ENCODE measurements at places on chromosomes 4 and X.

GRCh38 chr4:156665780-156666366 lies 305.7 kb downstream of the PDGFC start:
- no peak for DNase-seq

GRCh38 chrX:147962476-147962875 lies 18.7 kb upstream of the FMR1NB start:
- no peak for DNase-seq

DNA sequence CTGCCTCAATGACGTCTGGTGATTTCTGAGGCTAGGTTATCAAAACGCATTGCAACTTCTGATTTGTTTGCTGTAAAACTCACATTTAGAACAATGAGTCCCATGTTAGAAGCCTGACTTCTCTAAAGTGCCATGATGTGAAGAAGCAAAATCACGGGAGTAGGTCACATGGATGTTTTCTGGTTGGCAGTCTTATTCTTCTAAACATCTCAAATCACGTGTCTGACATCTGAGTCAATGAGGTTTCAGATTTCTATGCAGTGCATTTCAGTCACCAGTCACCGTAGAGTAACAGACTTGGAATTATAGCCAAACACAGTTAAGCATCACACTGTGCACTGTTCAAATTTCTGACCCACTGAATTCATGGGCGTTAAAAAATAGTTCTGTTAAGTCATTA lies 482.1 kb downstream of the TMA16 start:
- DNase-seq: no peak

DNA sequence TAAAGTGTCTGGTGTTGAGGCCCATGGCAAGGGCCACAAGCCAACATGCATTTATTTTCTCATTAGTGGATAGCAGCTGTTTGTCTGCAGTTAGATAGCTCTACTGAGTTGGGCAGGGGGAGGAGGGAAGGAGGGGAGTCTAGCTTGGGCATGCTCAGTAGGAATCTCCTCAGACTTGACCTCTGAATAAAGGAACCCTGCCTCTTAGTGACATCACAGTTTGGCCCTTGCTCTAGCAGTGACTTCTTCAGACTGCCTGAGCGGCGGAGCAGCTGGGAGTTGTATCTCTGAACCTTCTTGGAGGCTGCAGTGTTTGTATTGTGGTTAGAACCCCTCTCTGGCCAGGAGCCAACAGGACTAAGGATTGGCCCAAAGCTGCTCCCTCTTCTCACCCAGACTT lies 57.4 kb downstream of the BCORL1 start:
- no peak for DNase-seq

DNA sequence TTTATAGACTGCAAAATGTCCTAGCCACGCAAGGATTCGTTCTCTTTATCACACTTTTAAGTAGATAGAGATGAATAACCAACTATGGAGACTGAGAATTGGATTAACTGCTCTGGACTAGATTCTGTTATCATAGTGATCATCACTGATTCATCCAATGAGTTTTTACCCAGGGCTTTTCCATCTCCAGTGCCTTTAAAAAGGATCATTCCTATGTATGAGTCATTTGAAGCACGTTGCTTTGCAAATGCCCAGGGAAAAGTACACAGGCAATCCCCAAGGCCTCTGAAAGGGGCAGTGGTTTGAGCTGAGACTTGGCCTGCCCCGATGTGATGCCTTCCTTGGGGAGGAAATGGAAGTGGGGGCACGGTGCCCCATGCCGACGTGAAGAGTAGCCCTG lies 122.7 kb upstream of the PSAPL1 start:
- no peak for DNase-seq
